Omental fat pad (tissue), 4 donors: ENCODE measurements at places on chromosomes 13 and 19.

GRCh38 chr13:96052656-96053002 is 572 bp downstream of the UGGT2 start:
- DNase-seq, result peak; percentile 25

DNA sequence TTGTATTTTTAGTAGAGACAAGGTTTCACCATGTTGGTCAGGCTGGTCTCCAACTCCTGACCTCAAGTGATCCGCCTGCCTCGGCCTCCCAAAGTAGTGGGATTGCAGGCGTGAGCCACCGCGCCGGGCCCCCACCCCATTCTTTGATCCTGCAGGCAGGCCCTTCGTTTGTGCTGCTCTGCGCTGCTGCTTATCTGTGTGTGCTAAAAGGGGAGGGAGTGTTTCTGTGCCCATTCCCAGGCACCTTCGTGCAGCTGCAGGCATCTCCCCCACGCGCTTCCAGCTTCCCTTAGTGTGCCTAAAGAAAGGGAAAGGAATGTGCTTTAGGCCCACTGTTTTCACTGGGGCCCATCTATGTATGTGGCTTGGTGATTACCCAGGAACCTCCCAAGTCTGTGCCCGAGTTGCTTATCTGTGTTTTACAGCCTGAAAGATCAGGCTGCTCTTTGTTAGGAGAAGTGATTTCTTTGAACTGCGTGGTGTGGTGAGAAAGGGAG is 27.2 kb downstream of the EPN1 start:
- no peak for DNase-seq

DNA sequence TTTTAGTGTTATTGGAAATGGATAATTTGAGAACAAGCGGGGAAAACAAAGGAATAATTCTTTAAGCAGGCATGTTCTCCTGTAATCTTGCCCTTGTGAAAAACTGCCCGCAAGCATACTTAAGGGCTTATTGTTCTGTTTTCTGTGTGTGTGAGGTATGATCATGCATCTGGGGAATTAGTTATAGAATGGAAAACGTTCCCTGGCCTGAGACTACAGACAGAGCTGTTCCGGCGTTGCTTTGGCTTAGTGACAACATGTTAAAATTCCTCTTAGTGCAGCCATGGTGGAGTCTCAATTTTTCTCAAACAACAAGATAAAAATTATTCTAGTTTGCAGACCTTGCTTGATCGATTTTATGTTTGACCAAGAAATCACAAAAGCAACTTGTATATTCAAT is 560.2 kb upstream of the SPRY2 start:
- DNase-seq, result no peak

GRCh38 chr13:51249255-51249654 is 27.1 kb downstream of the FAM124A start:
- no peak for DNase-seq

GRCh38 chr19:21148681-21149080 is 6.8 kb downstream of the ZNF431 start:
- DNase-seq, result no peak

DNA sequence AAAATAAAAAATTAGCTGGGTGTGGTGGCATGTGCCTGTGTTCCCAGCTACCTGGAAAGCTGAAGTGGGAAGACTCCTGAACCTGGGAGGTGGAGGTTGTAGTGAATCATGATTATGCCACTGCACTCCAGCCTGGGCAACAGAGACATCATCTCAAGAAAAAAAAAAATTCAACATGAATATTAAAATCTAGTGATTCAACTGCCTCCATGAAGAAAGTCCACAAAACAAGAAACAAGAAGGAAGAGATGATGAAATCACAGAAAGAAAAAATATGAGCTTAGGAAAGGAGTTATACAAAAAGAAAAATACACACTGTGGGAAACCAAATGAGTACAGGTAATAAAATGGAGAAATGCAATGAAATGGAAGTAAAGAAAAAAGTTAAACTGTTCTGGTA is 99.6 kb upstream of the SIAH3 start:
- DNase-seq, result no peak

- peak; percentile 61 for DNase-seq
These were observed 49.0 kb upstream of the FRY start for GRCh38 chr13:31982540-31982939.
